Stimulated activated CD4-positive, alpha-beta T cell treated with anti-CD3 and anti-CD28 coated beads, TNF-alpha, amount 100 ng/mL, for 1 hour (primary cell): ENCODE measurements at places on chromosomes 2 and 18.

DNA sequence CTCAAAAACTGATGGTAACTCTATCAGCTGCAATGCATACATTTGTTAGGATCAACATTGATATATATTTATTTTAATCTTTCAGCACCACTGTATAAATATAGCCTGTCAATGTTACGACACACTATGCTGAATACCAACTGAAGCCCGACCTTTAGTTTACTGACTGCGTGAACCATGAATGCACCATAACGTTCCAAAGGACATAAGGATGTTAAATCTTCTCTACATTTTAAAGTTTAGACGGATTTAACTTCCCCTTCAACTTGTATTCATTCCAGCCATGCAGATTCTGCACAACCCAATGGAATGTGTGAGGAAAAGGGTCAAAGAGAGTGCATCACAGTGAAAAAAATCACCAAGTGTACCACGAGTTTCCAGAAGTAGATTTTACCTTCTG is 489.5 kb downstream of the IRS1 start:
- DNase-seq, result no peak

- no peak for DNase-seq
These were observed 191.0 kb downstream of the GLI2 start for GRCh38 chr2:120926463-120927264.

DNA sequence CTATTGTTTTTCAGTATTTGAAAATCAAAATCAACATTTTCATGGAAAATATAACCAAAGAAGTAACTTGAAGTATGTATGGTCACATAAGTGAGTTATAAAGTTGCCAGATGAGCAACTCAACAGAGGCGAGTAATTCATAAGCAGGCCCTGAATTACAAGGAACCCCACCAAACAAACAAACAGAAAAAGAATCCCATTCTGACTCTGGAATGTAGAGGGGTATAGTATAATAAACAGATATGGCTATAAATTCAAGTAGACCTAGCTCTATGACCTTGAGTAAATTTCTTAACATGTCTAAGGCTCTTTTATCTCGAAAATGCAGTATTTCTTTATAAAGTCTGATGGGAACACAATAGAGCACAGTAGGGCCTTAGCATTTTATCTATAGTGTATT is 4.7 kb upstream of the CDH2 start:
- DNase-seq, result no peak

DNA sequence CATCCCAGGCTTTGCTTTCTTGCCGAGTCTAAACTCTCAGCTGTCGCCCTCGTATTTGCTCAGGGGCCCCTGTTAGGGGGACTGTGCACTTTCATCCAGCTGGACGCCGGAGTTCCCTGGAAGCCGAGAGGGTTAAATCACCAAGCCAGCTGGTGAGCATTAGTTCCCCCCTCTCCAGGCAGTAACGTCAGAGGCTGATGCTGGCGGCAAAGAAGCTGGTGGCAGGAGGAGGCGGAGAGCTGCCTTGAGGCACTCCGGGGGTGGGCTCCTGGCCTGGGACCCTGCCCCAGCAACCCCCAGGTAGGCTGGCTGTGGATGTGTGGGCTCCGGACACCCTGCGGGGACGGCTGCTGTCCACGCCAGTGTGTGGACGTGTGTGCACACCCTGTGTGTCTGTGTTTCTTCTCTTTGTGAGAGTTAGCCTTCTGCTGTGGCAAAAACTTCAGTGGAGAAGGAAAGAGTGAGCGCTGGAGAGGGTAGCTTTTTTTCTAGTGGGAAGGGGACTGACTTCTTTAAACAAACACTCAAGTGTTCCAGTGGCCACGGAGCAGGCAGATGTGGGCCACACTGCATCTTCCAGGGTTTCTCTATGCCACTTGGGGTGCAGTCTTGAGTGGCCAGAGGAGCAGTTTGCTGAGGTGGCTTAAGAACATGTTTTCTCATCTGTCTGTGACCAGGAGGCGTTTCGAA is 84.7 kb downstream of the GLI2 start:
- no peak for DNase-seq

DNA sequence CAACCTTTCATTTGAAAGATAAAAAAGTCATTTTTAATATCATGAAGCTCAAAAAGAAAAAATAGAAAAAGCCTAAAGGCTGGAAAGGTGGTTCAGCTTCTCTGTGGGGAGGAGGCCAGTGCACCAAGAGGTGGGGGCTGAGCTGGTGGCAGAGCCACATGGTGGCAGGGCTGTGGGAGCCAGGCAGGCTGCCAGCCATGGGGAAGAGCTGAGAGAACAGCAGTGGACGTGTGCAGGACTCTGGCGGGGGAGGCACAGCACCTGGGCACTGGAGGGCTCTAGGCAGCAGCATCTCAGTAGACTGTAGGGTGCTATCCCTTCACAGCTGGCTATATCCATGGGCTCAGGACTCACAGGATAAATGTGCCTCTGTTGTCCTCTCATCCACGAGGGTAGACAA is 47.8 kb downstream of the STK25 start:
- no peak for DNase-seq

- DNase-seq, result no peak
These were observed 145.9 kb downstream of the DDX1 start for GRCh38 chr2:15737314-15738224.

DNA sequence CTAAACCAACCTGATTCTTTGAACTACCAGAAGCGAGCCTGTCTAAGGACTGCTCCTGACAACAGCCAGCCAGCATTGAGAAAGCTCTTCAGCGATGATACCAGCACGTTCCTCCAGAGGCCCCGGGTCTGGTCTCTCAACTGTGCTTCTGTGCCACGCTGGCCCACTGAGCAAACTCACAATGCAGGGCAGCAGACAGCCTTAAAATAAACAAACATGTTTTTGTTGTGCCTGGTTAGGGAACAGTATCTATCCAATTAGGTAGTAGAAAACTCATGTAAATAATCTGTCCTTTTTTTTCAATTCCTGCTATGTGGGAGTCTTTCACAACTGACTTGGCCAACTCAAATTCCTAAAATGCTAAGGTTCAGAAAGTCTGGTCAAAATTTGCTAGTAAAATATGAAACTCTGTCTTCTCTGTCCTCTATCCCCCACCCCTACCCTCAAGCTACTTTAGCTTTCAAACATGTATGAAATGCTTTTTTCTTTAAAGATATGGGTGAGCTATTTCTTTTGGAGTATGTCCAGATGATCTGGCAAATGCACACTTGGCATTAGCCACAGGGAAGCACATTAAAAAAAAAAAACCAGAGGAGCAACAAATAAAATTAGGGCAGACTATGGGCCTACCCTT is 21.4 kb upstream of the EML4 start:
- DNase-seq, result no peak

DNA sequence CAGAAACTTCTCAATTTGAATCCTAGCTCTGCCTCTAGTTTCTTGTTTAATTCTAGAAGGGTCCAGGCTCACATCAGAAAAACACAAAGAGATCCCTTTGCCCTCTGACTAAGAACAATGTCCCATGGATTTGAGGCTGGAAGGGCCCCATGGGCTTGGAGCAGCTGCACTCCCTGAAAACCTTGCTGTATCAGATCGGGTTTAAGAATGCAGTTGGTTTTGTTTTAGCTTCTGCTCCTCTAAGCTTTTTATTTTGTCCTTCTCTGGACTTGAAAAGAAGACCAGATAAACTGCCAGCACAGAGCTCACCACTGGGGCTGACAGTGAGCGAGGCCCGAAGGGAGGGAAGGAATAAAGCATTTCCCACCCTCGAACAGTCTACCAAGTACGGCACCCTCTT is 69.2 kb upstream of the WIPF1 start:
- DNase-seq, result no peak

GRCh38 chr2:217510771-217511291 is 492.0 kb downstream of the TNS1 start:
- DNase-seq, result no peak

DNA sequence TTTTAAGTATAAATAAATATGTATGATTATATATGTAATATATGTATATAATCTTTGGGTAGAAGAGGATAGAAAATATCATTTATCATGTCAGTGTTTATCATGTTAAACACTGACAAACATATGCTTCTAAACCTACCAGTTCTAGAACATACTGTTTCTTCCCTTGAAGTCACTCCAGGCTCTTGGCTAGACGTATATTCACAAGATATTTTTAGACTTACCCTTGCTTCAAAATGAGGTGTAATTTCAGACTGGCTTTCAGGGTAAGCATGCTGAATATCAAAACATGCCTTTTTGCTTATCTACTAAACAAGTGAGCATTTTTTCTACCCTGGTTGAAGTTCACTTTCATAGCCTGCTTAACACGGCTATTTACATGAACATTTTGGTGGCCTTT is 642.4 kb upstream of the PKDCC start:
- DNase-seq, result no peak

GRCh38 chr18:27862041-27862682 is 314.8 kb downstream of the CDH2 start:
- no peak for DNase-seq

DNA sequence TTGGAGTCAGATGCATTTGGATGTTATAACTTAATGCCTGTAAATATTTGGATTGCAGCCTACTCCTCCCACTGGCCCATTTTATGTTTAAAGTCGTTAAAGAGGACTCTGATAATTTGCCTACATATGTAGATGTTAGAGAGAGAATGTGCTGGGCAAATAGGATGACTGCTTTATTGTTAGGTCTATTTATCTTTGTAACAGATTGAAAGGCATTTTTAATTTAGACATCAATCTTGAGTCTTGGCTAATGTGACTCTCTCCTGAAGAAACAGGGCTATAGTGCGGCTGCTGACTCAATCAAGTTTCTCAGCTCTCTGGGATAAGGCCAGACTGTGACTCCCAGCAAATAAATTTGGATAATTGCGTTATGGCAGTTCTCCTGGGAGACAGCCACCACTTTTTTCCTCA is 1101.4 kb downstream of the CBLN2 start:
- no peak for DNase-seq

GRCh38 chr2:96965781-96966514 is 20.4 kb downstream of the FAM178B start:
- DNase-seq, result no peak

GRCh38 chr2:54952978-54953456 is 97.2 kb downstream of the RTN4 start:
- DNase-seq, result no peak

GRCh38 chr2:69138793-69139459 is 125.9 kb downstream of the ANTXR1 start:
- DNase-seq, result no peak

DNA sequence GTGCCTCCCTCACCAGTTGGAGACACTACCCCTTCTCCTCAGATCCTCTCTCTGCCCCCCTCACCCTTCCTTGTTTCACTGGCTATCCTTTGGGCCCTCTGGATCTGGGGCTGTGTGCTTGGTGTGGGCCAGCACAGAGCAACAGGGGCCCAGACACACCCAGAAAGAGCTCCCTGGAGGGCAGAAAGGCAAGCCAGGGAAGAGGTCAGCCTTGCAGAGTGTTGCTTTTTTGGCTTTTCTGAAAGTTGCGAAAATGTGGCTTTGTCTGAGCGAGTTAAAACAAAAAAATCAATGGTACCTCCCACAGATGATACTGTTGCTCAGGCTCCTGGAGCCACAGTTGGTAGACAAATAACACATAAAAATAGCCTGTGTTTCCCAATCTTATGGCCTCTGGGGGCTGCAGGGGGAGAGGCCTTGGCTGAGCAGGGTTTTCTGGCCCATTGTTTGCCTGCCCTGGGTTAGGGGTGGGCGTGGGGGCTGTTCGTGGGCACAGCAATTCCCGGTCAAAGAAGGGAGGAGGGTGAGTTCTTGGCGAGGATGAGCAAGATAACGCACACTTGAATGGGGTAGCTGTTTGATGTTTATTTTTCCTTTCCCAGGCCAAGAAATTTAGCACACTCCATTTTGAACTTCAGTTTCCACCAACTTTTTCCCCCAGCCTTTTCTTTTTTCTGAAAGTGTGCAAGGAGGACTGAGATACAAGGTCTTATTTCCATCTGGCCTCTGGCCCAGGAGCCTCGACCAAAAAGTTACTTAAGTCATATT is 167.0 kb upstream of the HAAO start:
- DNase-seq, result no peak

- DNase-seq, result no peak
These were observed 97.7 kb upstream of the ACAA2 start for GRCh38 chr18:49910986-49911385.

GRCh38 chr2:69683170-69683971 is 39.8 kb upstream of the AAK1 start:
- DNase-seq, result no peak

DNA sequence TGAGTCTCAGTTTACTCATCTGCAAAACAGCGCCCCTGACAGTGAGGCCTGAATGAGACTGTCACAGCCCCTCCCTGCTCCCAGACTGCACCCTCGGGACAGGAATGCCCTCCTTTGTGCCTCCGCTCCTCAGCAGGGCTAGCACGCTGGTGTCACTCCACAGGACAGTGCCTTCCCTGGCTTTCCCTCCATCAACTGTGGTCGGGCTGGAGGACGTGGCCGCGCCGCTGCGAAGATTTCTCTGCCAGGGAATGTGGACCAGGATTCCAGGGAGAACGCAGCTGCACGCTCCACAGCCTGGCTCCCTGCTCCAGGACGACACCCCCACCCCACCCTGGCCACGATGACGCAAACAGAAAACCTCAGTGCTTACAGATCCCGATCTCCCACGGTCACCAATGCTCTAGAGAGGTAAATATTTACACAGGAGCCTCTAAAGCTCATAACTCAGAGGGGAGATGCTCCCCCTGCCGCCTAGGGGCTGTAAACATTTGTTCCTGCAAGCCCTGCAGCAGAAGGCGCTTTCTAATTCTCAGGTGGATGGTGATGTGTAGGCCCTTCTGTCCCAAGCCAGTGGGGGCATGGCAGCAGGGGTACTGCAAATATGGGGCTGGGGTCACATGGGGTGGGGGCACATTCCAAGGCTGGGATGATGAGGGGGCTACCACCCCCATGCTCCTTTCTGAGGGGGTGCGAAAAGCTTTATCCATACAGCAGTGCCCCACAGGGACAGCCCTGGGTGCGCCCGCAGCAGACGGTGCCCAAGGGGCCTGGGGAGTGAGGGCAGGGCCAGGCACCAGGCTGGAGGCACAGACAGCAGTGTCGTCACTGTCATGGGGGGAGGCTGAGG is 12.4 kb downstream of the HS6ST1 start:
- DNase-seq, result no peak

GRCh38 chr2:54052825-54053718 is 62.3 kb upstream of the ACYP2 start:
- DNase-seq, result no peak

- no peak for DNase-seq
These were observed 450.0 kb upstream of the ID2 start for GRCh38 chr2:8231902-8232301.

DNA sequence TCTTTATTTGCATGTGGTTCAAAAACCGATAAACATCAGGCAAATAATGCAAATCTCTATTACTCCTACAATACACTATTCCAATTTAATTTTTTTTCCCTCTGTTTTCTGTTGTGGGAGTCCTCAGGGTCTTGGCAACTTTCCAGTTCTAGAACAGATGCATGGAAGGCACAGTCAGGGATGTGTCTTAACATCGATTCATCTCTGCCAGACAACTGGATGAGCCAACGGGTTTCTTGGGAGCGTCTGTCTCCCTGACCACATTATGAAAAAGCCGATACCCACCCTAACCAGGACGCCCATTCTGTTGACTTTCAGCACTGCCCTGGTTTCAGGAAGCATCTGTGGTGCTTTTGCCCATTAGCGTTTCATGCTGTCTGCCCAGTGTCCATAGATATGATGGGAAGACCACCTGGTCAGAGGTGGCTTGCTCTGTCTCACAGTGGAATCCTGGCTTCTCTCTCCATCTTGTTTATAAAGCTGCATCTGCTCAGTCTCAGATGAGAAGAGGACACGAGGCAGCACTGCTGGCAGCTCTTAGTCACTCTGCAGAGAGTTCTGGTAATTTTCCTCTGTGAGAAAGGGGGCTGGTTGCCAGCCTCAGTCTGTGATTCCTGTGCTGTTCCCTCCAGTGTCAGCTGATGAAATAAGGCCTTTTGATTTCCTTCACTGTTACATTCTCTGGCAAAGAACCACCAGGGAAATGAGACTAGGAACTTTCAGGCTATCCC is 57.9 kb upstream of the KCNE4 start:
- DNase-seq, result no peak

GRCh38 chr2:133562558-133562957 is 5.7 kb downstream of the NCKAP5 start:
- no peak for DNase-seq
